NCI-H2107 (cell line): ENCODE measurements at places on chromosomes 13 and 19.

GRCh38 chr13:106274551-106275203 lies 260.8 kb downstream of the EFNB2 start:
- no peak for DNase-seq

DNA sequence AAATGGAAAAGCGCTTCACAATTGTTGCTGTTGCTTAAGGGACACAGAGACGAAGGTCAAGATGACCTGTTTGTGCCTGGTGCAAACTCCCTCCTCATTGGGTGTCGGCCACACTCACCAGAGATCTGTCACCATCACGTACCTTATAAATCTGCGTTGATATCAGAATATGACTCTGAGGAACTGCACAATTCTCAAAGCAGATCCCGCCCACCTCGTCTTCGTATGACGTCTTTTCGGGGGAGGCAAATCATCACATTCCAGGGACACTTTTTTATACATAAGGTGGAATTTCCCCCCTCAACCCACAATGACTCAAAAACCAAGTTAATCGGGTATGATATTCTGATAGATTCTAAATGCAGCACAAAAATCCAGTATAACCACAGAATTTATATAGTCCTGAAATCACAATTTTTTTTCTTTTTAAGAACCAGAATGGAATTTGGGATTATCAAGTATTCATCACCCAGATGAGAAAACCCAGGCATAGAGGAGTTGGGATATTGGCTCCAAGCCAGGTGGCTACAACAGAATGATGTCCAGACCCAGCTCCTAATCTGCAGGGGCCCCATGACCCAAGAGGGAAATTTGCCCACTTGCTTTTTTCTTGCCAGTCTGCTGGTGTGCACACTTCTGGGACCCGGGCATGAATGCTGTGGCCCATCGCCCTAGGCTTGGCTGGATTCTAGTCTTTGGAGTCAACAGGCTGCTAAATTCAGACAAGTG lies 50.6 kb upstream of the MTIF3 start:
- DNase-seq, result no peak

DNA sequence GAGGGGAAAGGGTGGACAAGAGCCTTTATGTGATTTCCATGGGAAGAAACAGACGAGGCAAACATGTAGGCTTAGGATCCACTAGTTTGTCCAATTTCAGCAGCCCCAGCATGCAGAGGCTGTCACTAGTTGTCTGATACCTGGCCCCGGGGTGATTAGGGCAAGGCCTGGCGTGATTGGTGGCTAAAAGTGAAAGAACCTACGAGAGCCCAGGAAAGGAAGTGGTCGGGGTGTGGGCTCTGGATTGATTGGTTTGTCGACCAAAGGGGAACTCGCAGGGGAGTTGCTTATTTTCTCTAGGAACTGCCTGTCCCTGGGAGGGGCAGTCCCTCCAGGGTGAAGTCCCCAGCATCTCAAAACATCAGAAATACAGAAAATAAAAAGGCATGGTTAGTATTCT lies 64.2 kb upstream of the UQCRFS1 start:
- DNase-seq, result no peak

DNA sequence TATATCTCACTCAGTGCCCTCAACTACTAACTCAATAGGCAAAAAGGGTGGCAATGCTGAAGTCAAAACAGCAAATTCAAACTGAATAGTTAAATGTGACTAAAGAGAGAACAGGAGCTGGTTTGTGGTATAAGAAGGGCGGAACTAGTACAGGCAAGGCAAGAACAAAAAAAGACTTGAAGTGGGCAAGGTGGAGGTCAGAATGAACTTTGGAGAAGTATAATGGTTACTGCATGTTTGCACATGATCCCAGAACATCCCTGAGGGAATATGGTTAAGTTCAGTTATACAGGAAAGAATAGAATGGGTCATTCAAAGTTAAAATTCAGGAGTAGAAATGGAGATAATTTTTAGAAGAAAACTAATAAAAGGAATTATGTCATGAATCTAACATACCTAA lies 85.5 kb downstream of the DIAPH3 start:
- no peak for DNase-seq

GRCh38 chr19:3603121-3603811 lies 3.4 kb downstream of the TBXA2R start:
- DNase-seq, result no peak

DNA sequence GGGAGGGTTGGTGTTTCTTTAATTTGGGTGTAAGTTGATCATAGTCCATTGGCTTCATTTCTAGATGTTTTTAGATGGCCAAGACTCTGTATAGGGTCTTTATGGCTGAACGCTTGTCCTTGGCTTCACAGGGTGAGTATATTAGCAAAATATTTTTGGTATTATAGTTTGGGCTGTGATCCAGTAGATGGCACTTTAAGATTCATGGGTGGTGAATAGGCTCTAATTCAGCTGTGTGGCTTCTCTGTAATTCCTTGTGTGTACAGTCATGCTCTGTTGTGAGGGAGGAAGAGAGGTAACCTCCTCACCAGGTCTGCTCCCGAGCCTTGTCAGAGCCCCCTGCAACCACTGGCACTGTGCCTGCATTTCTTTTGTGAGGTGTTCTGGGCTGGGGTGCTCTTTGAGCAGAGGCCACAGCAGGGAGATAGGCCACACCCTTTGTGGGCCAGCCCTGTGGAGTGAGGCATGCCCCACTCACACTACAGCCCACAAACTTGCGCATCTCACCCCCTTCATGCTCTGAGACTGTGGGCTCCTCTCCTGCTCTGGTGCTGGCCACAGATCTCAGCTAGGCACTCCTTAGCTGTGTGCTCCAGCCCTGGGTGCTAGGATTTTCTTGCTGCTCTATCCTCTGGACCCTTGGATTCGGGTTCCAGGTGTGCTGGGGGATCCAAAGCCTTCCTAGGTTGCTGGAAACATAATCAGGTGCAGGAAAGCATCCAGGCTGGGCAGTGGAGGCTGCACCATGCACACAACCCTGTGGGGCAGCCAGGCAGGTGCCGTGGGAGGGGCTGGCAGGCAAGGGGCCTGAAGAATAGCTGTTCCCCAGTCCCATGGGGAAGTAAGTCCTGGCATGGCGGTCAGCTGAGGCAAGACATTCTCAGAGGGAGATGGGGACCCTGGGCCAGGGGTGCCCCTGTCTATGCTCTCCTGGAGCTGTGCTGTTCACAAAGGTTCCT lies 193.9 kb downstream of the GPC5 start:
- DNase-seq, result no peak

GRCh38 chr19:10450853-10451609 lies 30.7 kb downstream of the PDE4A start:
- DNase-seq, result no peak

- DNase-seq, result no peak
These were observed 6.6 kb upstream of the OR10H2 start for GRCh38 chr19:15721268-15721667.
